Chondrocyte (in vitro differentiated cells): ENCODE measurements at places on chromosomes 3 and 15. TPM values are rescaled to one million over a fixed set of nuclear protein-coding genes. Genes with fewer than 3 reads are reported as not detected.

SPESP1 gene
- not detected in 3 replicates for total RNA-seq

- peak; percentile 27 for DNase-seq
- H3K36me3 ChIP-seq, result no peaks in the 10 kb centered on the region
- H3K4me1 ChIP-seq, result no peaks in the 10 kb centered on the region
- no peak overlapping the region for H3K27ac ChIP-seq
- H3K27me3 ChIP-seq, result peaks cover 2% of the 10 kb centered on the region
These were observed 944.3 kb downstream of the NTRK3 start for GRCh38 chr15:87312221-87312620.

DYNLT2B gene
- total RNA-seq, result 10.6 to 19.5 TPM (median 12.1 TPM) in 3 replicates

DNA sequence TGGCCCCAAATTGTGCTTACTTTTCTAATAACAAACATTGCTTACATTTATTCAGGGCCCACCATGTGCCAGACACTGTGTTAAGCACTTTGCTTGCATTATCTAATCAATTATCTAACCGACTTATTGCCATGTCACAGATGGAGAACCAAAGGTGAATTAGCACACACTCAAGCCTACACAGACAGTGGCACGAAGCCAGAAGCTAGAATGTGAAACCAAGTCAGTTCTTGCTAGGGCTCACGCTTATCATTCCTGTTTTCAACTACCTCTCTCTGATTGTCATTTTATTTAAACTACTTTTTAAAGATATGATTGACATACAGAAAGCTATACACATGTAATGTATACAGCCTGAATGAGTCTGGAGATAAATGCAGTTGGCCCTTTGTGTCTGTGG is 215.7 kb upstream of the CFAP20DC start:
- peaks cover 9% of the 10 kb centered on the region for H3K4me1 ChIP-seq
- no peaks in the 10 kb centered on the region for H3K36me3 ChIP-seq
- no peak overlapping the region for H3K27ac ChIP-seq
- H3K27me3 ChIP-seq, result no peaks in the 10 kb centered on the region

GRCh38 chr15:68051109-68051508 is 3.0 kb upstream of the PIAS1 start:
- no peak overlapping the region for H3K27ac ChIP-seq
- peaks cover 8% of the 10 kb centered on the region for H3K4me1 ChIP-seq
- no peak overlapping the region for H3K4me3 ChIP-seq
- H3K36me3 ChIP-seq, result no peaks in the 10 kb centered on the region

PPM1L gene
- total RNA-seq, result 3.3 to 9.6 TPM (median 8.5 TPM) in 3 replicates

WDR73 gene
- total RNA-seq, result 13.6 to 21.9 TPM (median 17.0 TPM) in 3 replicates

DNA sequence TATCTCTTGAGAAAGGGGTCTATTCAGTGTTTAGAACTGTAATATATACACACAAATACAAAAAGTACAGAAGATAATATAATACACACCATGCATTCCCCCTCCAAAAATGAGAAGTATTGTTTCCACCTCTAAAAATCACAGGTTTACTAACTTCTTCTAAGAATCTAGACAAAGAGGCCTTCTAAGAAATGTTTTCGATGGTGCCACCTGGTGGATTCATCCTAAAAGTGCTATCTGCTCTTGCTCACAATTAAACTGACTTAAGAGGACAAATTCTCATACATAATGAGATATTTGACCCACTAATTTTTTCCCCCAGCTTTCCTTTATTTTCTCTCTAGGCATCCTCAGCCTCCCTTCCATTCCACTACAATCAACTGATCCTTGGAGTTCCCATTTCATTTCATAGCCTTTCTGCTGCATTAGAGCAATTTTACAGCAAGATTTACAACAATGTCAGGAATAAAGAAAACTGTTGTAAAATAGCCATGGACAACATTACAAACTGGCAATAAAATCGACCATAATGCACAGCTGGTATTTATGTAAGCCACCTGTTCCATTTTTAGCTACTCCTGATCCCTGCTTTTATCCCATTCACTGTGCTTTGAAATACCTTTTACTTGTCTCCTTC is 124.6 kb downstream of the ARRDC4 start:
- H3K27me3 ChIP-seq, result no peaks in the 10 kb centered on the region
- no peak overlapping the region for H3K27ac ChIP-seq
- no peak for DNase-seq

DNA sequence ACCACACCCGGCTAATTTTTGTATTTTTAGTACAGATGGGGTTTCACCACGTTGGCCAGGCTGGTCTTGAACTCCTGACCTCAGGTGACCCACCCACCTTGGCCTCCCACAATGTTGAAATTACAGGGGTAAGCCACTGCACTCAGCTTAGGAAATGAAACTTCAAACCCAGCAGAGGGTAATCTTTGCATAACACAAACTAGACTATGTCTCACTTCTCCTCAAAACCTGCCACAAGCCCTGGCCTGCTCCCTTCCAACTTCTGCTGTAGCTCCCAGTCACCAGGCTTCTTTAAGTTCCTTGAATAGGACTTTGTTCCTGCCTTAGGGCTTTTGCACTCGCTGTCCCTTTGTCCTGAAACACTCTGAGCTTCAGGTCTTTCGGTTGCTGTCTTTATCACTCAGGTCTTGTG is 39.2 kb upstream of the SEMA4B start:
- H3K4me3 ChIP-seq, result no peak overlapping the region
- H3K4me1 ChIP-seq, result peaks cover 28% of the 10 kb centered on the region
- H3K36me3 ChIP-seq, result no peaks in the 10 kb centered on the region
- no peaks in the 10 kb centered on the region for H3K27me3 ChIP-seq
- no peak for DNase-seq

PRKCD gene
- total RNA-seq, result 11.6 to 20.0 TPM (median 17.1 TPM) in 3 replicates

- no peaks in the 10 kb centered on the region for H3K4me1 ChIP-seq
- peaks cover 2% of the 10 kb centered on the region for H3K27me3 ChIP-seq
These were observed 57.9 kb upstream of the PPP2R3A start for GRCh38 chr3:135907422-135908165.

- H3K4me3 ChIP-seq, result no peak overlapping the region
- peaks cover 24% of the 10 kb centered on the region for H3K4me1 ChIP-seq
- peaks cover 17% of the 10 kb centered on the region for H3K27me3 ChIP-seq
- peak; percentile 79 for DNase-seq
- H3K27ac ChIP-seq, result no peak overlapping the region
These were observed 2.2 kb upstream of the EPHB3 start for GRCh38 chr3:184559336-184559735.

ETV5 gene
- total RNA-seq, result 20.9 to 23.1 TPM (median 22.9 TPM) in 3 replicates

DNA sequence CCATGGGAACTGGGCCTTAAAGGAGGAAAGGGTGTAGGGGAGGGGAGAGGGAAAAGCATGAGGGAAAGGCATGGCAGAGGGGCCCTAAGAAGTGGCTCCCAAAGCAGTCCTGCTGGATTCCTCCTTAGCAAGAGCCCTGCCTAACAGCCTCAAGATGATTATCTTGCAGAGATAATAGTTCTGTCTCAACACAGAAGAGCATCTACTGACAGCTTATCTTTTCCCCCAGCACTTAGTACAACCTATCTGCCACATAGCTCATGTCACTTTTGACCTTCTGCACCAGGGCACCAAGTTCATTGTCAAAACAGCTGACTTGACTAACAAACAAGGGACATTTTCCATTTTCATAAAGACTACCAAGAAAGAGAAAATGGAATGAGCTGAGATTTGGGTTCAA is 86.3 kb downstream of the ANP32A start:
- H3K36me3 ChIP-seq, result no peaks in the 10 kb centered on the region
- H3K27ac ChIP-seq, result no peak overlapping the region
- no peaks in the 10 kb centered on the region for H3K27me3 ChIP-seq
- H3K4me1 ChIP-seq, result peaks cover 16% of the 10 kb centered on the region
- no peak overlapping the region for H3K4me3 ChIP-seq
- no peak for DNase-seq

DNA sequence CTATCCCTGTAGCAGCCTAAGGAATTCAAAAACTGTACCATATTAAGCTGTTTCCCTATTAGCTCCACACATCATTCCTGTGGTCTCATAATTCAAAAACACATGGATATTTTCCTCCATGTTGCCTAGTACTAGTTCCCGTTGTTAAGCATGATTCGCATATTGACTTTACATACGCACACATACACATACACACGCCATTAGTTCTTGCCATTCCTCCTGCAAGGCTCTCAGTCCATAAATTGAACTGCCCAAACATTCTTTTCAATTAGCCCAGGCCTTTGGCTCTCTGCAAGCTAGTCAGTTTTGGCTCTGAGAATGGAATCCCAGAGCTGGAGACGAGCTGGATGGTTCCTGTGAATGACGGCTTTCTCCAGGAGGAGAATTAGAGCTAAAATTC is 57.2 kb upstream of the RAD18 start:
- H3K4me1 ChIP-seq, result peaks cover 36% of the 10 kb centered on the region
- no peaks in the 10 kb centered on the region for H3K36me3 ChIP-seq
- H3K4me3 ChIP-seq, result no peak overlapping the region
- H3K27me3 ChIP-seq, result peaks cover 7% of the 10 kb centered on the region
